Activated CD8-positive, alpha-beta memory T cell treated with anti-CD3 and anti-CD28 coated beads, Interleukin-2, amount 10 ng/mL, durations not matched to agents 7 days and 5 days (primary cell): ENCODE measurements at places on chromosomes 13 and 19. TPM values are rescaled to one million over a fixed set of nuclear protein-coding genes. Genes with fewer than 3 reads are reported as not detected.

DNA sequence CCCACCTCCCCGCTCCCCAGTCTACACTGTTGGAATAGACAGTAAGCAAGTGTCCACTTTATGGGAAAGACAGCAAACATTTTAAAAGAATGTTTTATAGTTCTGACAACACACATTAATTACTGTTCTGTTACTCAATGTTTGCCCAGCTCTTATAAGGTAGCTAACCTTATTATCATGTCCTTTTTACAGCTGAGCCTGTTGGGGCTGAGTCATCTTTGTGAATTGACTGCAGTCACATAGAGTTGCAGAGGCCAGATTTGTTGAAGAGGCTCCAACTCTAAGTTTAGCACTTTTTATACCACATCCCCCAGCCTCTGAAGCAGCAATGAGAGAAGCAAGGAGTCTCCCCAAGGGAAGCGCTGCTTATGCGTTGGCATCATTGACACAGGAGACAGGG, 76.2 kb downstream of the C13orf42 start:
- H3K4me1 ChIP-seq: peaks cover 5% of the 10 kb centered on the region
- no peak for DNase-seq
- no peak overlapping the region for H3K27ac ChIP-seq
- H3K27me3 ChIP-seq: no peaks in the 10 kb centered on the region

- H3K36me3 ChIP-seq: no peaks in the 10 kb centered on the region
- H3K27ac ChIP-seq: no peak overlapping the region
Observed at GRCh38 chr19:1313695-1314613, 28.3 kb downstream of the EFNA2 start.

- no peak overlapping the region for H3K4me3 ChIP-seq
- no peak for DNase-seq
- H3K4me1 ChIP-seq: no peaks in the 10 kb centered on the region
- no peaks in the 10 kb centered on the region for H3K36me3 ChIP-seq
- H3K27ac ChIP-seq: no peak overlapping the region
Observed at GRCh38 chr13:33178209-33178840, 107.2 kb downstream of the STARD13 start.

DNA sequence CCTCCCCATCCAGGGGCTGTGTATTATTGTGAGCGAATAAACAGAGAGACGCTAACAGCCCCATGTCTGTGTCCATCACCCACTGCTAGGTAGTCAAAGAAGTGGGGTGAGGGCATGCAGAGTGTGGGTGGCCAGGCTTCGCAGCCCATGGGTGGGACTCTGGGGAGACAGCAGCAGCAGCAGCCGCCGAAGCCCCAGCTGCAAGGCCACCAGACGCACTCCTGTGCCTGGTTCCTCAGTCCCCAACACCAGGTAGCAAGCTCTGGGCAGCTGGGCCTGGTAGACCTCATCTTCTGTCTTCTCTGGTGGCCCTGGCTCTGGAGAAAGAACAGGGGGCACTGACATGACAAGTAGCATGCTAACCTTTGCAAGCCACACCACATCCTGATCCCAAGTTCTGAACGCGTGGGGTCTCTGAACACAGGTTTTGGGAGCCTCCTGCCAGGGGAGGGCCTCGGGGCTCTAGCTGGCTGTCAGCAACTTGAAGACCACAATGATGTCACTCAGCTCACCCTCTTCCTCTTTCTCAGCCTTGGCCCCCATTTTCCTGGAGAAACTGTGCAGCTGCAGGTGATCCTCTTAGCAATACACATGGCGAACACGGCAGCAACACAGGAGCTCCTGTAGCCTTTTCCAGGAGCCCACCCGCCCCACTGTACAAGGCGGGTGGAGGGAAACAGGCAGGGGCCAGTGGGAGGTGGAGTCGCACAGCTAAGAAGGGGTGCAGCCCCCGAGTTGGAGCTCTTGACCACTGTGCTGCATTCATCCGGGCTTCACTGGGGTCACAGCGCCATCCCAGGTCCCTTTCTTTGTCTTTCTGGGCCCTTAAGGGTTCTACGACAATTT, 5.8 kb downstream of the FUZ start:
- H3K4me1 ChIP-seq: peaks cover 36% of the 10 kb centered on the region
- H3K4me3 ChIP-seq: no peak overlapping the region
- peak overlapping the region; percentile 90 for H3K27ac ChIP-seq
- peaks cover 18% of the 10 kb centered on the region for H3K36me3 ChIP-seq
- H3K27me3 ChIP-seq: no peaks in the 10 kb centered on the region
- DNase-seq: no peak

DNA sequence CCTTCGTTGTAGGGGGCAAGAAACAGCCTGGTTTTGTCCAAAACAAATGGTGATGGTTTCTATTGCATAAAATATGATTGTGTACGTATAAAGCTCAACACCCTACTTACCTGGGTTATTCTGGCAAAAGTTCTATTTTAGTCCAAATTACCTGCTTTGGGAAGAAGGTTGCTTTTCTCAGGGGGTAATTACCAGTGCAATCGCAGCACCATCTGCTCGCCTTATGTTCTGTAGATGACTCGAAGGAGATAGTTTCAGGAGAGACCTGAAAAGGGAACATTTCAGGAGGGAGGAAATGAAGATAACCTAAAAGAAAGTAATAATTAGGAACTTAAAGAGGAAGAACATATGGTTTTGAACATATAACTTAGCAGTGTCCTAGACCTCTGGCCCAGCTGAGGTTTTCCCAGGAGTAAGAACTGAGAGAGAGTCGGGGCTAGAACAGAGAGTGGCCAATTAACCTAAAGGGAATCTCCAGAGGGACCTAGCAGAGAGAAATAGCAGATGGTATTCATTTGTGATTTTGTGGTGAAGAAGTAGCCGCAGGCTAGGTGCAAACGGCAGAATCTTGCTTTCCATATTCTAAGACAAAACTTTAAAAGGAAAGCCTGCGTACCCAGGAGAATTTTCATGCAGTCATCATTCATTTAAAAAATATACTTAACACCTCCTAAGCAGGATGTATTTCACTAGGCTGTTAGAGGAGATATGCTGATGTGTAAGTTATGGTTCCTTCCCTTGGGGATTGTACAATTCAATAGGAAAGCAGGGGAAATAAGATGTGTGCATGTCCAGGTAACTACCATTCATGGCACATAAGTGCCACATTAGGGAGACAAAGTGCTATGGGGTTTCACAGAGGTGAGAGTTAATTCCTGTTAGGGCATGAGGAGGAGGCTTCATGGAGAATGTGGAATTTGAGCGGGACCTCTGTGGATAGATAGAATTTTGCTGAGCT, 113.0 kb upstream of the SLC10A2 start:
- no peak overlapping the region for H3K4me3 ChIP-seq
- H3K4me1 ChIP-seq: no peaks in the 10 kb centered on the region
- H3K27ac ChIP-seq: no peak overlapping the region
- H3K27me3 ChIP-seq: no peaks in the 10 kb centered on the region
- DNase-seq: no peak

- no peaks in the 10 kb centered on the region for H3K27me3 ChIP-seq
- no peak for DNase-seq
- H3K4me3 ChIP-seq: no peak overlapping the region
- H3K4me1 ChIP-seq: peaks cover 40% of the 10 kb centered on the region
- no peak overlapping the region for H3K27ac ChIP-seq
Observed at GRCh38 chr19:43586346-43586745, 9.6 kb downstream of the IRGQ start.

DNA sequence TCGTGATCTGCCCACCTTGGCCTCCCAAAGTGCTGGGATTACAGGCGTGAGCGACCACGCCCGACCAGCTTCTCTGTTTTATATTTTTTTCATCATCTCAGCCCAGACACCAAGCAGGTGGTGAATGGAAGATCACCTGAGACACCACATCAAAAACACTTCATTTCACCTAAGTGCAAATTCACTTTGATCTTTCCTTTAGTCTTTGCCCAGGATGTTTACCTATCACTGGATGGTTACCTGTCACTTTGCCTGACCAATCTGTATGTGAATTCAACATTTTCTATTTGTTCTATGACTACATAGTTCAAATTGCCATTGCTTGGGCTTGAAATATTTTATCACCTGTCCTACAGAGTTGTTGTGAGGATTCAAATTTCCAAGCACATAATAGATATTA, 65.7 kb downstream of the PAN3 start:
- peaks cover 8% of the 10 kb centered on the region for H3K4me1 ChIP-seq
- no peaks in the 10 kb centered on the region for H3K27me3 ChIP-seq
- H3K27ac ChIP-seq: no peak overlapping the region
- DNase-seq: no peak
- H3K4me3 ChIP-seq: no peak overlapping the region

DNA sequence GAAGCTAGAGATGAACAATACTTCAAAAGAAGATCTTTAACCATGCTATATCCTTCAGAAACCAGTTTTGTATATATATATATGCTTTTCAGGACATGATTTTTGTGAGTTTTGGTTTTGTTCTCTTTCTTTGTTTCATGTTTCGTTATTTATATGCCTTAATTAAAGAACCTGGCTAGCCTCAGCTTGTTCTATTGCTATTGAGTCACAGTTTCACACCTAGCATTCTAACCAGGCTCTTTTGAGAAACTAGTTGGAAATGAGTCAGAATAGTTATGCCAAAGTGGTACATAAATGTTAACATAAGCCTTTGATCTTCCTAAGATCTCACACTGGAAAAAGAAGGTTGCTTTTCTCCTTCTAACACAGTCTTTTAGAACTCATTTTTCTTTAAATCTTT, 1925.2 kb downstream of the OLFM4 start:
- DNase-seq: no peak
- no peak overlapping the region for H3K4me3 ChIP-seq
- H3K27me3 ChIP-seq: no peaks in the 10 kb centered on the region
- no peaks in the 10 kb centered on the region for H3K36me3 ChIP-seq
- no peaks in the 10 kb centered on the region for H3K4me1 ChIP-seq

GRCh38 chr19:869245-870177, 10.0 kb downstream of the CFD start:
- H3K27me3 ChIP-seq: no peaks in the 10 kb centered on the region
- no peak for DNase-seq
- peaks cover 8% of the 10 kb centered on the region for H3K36me3 ChIP-seq
- no peak overlapping the region for H3K4me3 ChIP-seq
- H3K27ac ChIP-seq: peak overlapping the region; percentile 49

DNA sequence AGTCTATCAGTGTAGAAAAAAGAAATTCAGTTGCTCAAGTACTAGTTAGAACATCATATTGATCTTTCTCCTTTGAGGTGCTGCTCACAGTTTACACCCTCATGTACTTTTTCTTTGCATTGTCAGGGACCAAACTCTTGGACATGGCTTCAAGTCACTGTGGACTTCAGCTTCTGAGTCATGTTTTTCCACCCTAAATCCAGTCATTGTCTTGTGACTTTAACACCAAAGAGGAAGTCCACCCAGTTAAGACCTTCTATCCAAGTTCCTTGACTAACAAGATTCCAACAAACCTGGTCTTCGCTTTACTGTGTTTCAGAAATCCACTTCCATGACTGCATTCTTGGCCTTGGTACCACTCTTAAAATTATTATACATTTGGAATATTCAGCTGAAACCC, 206.7 kb upstream of the ARGLU1 start:
- H3K4me3 ChIP-seq: no peak overlapping the region
- no peaks in the 10 kb centered on the region for H3K27me3 ChIP-seq
- H3K36me3 ChIP-seq: no peaks in the 10 kb centered on the region
- no peaks in the 10 kb centered on the region for H3K4me1 ChIP-seq
- H3K27ac ChIP-seq: no peak overlapping the region

DNA sequence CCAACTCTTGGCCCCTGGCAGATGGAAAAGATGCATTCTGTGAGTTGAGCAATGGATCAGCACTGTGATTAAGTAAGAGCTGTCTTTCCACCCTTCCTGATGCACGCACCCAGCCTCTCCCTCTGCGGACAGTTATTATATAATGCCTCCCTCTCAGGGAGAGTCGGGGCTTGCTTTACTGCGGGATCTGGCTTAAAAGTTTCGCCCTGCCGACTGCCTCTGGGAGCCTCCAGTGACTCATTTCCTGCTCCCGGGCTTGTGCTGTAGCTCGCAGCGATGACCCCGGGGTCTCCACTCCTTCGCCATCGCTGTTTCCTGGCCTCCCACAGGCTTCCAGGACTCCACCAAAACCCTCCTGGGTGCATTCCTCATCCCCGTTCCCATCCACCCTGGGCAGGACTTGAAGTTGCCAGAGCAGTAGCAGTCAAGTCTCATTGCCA, 107.4 kb upstream of the SLC7A1 start:
- no peak overlapping the region for H3K4me3 ChIP-seq
- no peaks in the 10 kb centered on the region for H3K36me3 ChIP-seq
- no peak for DNase-seq
- no peak overlapping the region for H3K27ac ChIP-seq

DNA sequence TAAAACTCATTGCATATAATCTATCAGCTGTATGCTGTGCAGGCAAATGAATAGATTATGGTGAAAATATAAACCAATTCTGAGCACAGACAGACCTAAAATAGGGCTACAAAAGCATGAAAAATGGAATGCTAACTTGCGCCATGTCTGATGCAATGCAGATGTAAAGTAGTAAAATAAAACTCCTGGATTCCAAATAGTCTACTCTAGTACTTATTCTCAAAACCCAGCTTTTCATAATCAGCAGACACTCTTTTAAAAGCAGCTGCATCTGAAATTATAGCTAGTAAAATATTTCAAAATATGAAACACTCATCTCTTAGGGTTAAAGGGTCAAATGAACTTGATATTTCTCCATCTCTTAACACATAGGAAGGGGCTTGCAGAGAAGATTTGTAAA, 4.7 kb upstream of the POMP start:
- no peak for DNase-seq
- peaks cover 17% of the 10 kb centered on the region for H3K36me3 ChIP-seq
- no peak overlapping the region for H3K4me3 ChIP-seq
- no peak overlapping the region for H3K27ac ChIP-seq
- H3K27me3 ChIP-seq: no peaks in the 10 kb centered on the region

- H3K27me3 ChIP-seq: no peaks in the 10 kb centered on the region
- H3K27ac ChIP-seq: no peak overlapping the region
- H3K4me3 ChIP-seq: no peak overlapping the region
Observed at GRCh38 chr13:66397133-66397532, 833.0 kb downstream of the PCDH9 start.

DNA sequence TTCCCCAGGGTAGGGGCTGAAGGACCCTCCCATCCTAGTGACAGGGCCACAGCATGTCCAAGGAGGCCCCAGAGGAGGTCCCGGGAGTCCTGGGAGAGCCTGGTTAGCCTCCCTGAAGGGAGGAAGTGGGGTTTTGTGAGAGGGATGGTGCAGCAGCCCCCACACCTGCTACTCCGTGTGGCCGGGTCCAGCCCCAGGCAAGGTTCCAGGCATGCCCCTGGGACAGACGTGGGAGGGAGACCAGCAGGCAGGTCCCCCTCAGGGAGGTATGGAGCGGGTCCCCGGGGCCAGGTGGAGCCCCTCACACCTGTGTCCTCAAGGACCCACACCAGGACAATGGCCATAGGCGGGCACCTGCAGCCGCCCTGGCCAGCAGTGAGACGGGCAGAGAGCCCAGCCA, 1.9 kb upstream of the F7 start:
- no peak overlapping the region for H3K27ac ChIP-seq
- H3K27me3 ChIP-seq: no peaks in the 10 kb centered on the region
- no peaks in the 10 kb centered on the region for H3K36me3 ChIP-seq
- DNase-seq: no peak
- H3K4me3 ChIP-seq: no peak overlapping the region
- no peaks in the 10 kb centered on the region for H3K4me1 ChIP-seq

Gene ZNF333
- total RNA-seq: 11.1 TPM

Gene PET100
- 163 TPM for total RNA-seq

Gene DMAC2
- total RNA-seq: 43.2 TPM

Gene ATP4A
- not detected for total RNA-seq

Gene RDH8
- total RNA-seq: not detected

Gene FFAR3
- total RNA-seq: not detected

Gene GJB6
- 11.0 TPM for total RNA-seq

Gene CBLC
- total RNA-seq: not detected
